ENCODE measurements at places on chromosomes 16 and 17.

GRCh38 chr17:70563281-70563820 is 394.0 kb downstream of the KCNJ2 start:
- DNase-seq: no peak

DNA sequence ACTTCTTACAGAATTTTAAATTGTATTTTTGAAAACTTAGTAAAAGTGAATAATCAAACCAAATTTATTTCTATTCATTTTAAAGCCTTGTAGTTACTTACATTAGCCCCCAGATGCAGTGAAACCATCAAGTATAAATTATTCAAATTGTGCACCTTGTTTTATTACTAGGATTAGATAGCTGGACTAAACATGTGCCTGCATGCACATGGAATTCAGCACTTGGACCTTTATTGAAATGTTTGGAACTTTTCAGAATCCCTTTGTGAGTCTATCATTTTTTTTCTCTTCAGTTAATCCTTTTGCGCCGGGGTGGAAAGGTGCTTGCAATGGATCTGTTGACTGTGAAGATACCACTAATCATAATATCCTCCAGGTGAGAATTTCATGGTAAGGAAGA is 4.7 kb downstream of the ZPBP2 start:
- DNase-seq: no peak

GRCh38 chr17:83128306-83129240 is 49.2 kb downstream of the METRNL start:
- no peak for DNase-seq

- DNase-seq: no peak
Observed at GRCh38 chr16:77191259-77191969, 424 bp downstream of the MON1B start.

DNA sequence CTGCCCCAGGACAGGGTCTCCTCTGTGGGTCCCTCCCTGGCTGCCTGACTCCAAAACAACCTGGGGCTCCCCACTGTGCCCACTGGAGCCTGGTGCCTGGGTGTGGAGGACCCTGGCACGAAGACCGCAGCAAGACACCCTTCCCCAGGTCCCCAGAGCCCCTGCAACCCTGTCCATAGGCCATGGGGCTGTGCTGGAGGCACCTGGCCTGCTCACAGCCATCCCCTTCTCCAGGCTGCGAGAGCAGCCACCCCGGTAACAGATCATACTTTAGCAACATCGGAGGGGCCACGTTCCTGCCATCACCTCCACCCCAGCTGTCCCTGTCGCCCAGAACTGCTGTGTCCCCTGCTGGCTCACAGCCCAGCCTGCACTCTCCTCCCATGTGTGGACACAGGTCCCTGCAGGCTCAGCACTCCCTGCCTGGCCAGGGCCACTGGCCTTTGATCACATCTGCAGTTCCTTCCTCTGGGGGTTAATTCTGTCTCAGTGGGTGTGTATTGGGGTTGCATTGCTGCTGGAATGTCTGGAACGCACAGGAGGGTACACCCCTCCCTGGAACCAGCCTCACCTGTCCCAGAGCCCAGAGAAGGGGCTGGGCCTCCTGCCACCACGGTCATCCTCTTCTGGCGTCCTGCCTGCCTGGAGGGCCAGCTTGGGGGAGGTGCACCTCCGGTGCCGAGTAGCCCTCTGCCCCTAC is 12.2 kb downstream of the PPL start:
- peak; percentile 93 for DNase-seq

- DNase-seq: no peak
Observed at GRCh38 chr17:50129353-50129727, 620 bp downstream of the SAMD14 start.

GRCh38 chr17:2883544-2884213 is 87.4 kb downstream of the RAP1GAP2 start:
- no peak for DNase-seq

GRCh38 chr16:4904942-4905615 is 31.9 kb downstream of the PPL start:
- DNase-seq: no peak

- peak; percentile 52 for DNase-seq
Observed at GRCh38 chr17:29571883-29572681, 3.6 kb downstream of the TP53I13 start.

GRCh38 chr17:15469260-15469659 is 1.8 kb upstream of the CDRT4 start:
- no peak for DNase-seq

- no peak for DNase-seq
Observed at GRCh38 chr16:3798838-3799237, 81.5 kb upstream of the TRAP1 start.

- DNase-seq: no peak
Observed at GRCh38 chr17:12605222-12605621, 60.5 kb upstream of the MYOCD start.
